ENCODE measurements at places on chromosomes 2 and 18.

- DNase-seq: no peak
Measured at GRCh38 chr18:11437046-11437445, 172.3 kb upstream of the SLC35G4 start.

DNA sequence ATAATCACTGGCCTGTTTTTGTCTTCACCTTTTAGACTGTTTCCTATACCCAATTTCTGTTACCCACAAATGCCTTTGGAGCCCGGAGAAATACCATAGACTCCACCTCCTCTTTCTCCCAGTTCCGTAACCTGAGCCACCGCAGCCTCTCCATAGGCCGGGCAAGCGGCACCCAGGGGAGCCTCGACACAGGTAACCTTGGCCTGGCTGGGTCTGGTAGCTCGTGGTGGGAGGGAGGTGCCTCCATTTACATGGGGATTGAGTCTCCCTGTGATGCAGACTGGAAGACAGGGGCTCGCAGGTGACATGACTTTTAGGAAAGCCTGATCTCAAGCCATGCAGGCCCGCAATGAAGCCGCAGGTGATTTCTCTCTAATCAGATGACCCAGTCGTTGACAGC is 100.6 kb downstream of the CABLES1 start:
- DNase-seq: no peak

GRCh38 chr2:108139521-108139920 is 100.2 kb upstream of the SULT1C3 start:
- no peak for DNase-seq

GRCh38 chr18:48351216-48352050 is 57.8 kb downstream of the ZBTB7C start:
- no peak for DNase-seq

DNA sequence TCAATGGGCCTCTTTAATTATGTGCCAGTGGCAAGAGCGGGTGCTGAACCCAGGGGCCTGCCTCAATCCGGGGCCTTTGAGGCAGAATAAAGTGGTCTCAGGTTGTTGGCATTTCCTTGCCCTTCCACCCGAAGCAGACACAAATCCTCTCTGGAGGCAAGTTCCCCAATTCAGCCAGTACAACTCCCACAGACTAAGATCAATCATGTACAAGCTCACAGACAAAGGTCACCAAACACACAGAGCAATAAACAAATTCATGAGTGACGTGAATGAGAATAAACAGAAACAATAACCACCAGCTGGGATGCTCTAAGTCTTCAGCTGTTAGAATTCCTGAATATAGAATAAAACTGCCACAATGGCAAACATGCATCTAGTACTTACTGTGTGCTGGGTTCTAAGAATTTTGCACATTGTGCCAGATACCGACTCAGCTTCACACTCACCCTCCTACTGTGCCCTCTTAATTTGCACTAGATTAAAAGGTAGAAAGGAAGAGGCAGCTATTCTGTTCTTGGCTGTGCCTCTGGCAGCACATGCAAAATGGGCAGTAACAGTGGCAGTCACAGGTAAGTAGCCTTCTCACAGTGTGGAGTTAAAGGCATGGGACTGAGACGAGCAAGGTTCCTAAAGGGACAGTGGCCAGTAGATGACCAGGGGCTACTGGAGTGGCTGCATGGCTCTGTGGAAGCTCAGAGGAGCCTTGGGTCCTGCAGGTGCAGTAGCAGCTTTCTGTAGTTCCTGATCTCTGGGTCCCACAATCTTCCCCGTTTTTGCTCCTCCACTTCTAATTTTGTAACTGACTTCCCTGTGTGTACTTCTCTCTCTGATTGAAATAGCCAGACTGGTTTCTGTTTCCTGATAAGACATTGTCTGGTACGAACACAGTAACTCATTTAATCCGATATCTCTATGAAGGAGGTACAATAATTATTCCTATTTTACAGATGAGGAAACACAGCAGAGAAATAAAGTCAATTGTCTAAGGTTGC is 34.6 kb upstream of the IL1B start:
- no peak for DNase-seq

- no peak for DNase-seq
Measured at GRCh38 chr2:141001750-141002149, 1129.1 kb downstream of the LRP1B start.

- DNase-seq: no peak
Measured at GRCh38 chr18:50313031-50313607, 25.6 kb upstream of the CXXC1 start.

Measured in stimulated activated CD8-positive, alpha-beta memory T cell treated with anti-CD3 and anti-CD28 coated beads, Interleukin-15, amount 100 ng/mL, for 48 hours (primary cell).